ENCODE measurements at places on chromosomes 13 and 19. TPM values are rescaled to one million over a fixed set of nuclear protein-coding genes. Genes with fewer than 3 reads are reported as not detected.
A peak's percentile ranks its signal among the peaks of the same experiment; 100 is the strongest.

GRCh38 chr13:113499936-113500335 is 9.4 kb upstream of the DCUN1D2 start:
- no peak for DNase-seq
- H3K27me3 ChIP-seq: no peaks in the 10 kb centered on the region
- H3K36me3 ChIP-seq: peaks cover 27% of the 10 kb centered on the region
- H3K27ac ChIP-seq: no peak overlapping the region
- no peak overlapping the region for H3K4me3 ChIP-seq

GRCh38 chr19:6062274-6062673 is 48.0 kb downstream of the RFX2 start:
- DNase-seq: peak; percentile 81
- H3K27me3 ChIP-seq: no peaks in the 10 kb centered on the region
- peak overlapping the region; percentile 64 for H3K27ac ChIP-seq
- H3K4me1 ChIP-seq: peaks cover 60% of the 10 kb centered on the region
- H3K4me3 ChIP-seq: no peak overlapping the region

- H3K36me3 ChIP-seq: no peaks in the 10 kb centered on the region
- no peak overlapping the region for H3K27ac ChIP-seq
- H3K4me1 ChIP-seq: no peaks in the 10 kb centered on the region
- H3K27me3 ChIP-seq: peaks cover 11% of the 10 kb centered on the region
- no peak for DNase-seq
- no peak overlapping the region for H3K4me3 ChIP-seq
Observed at GRCh38 chr13:26861941-26862340, 101.4 kb upstream of the GPR12 start.

GRCh38 chr13:64482373-64482772 is 2747.8 kb downstream of the PCDH9 start:
- no peaks in the 10 kb centered on the region for H3K27me3 ChIP-seq
- H3K4me3 ChIP-seq: no peak overlapping the region
- H3K27ac ChIP-seq: no peak overlapping the region

GRCh38 chr19:5627395-5627904 is 4.6 kb downstream of the SAFB start:
- peak; percentile 75 for DNase-seq
- no peaks in the 10 kb centered on the region for H3K27me3 ChIP-seq
- peaks cover 72% of the 10 kb centered on the region for H3K4me1 ChIP-seq

DNA sequence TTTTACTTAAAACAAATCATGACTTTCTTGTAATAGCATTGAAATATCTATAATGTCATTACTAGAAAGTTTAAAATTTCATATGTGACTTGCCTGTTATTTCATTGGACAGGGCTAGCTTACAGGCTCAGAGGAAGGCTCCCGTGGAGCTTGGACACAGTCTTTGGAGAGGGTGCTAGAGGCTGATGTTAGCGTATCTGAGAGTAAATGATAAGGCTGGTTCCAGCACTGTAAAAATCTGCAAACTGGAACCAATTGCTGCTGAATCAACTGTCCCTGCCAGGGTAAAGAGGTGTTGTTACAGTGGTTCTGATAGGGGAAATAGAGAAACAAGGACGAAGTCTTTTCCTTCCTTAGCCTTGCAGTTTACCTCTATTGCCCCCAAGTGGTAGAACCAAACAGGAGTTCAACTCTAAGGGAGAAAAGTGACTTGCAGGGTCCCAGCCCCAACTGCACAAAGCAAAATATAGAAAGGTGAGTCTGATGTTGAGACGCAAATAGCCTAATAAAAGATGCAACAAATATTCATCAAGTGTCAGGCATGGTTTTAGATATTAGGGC is 901.7 kb downstream of the DIAPH3 start:
- H3K36me3 ChIP-seq: no peaks in the 10 kb centered on the region
- no peaks in the 10 kb centered on the region for H3K27me3 ChIP-seq
- DNase-seq: no peak
- no peaks in the 10 kb centered on the region for H3K4me1 ChIP-seq

GRCh38 chr19:29967623-29968022 is 25.6 kb downstream of the URI1 start:
- no peak overlapping the region for H3K4me3 ChIP-seq
- H3K27ac ChIP-seq: no peak overlapping the region
- peaks cover 82% of the 10 kb centered on the region for H3K4me1 ChIP-seq
- H3K36me3 ChIP-seq: peaks cover 3% of the 10 kb centered on the region
- no peaks in the 10 kb centered on the region for H3K27me3 ChIP-seq

DNA sequence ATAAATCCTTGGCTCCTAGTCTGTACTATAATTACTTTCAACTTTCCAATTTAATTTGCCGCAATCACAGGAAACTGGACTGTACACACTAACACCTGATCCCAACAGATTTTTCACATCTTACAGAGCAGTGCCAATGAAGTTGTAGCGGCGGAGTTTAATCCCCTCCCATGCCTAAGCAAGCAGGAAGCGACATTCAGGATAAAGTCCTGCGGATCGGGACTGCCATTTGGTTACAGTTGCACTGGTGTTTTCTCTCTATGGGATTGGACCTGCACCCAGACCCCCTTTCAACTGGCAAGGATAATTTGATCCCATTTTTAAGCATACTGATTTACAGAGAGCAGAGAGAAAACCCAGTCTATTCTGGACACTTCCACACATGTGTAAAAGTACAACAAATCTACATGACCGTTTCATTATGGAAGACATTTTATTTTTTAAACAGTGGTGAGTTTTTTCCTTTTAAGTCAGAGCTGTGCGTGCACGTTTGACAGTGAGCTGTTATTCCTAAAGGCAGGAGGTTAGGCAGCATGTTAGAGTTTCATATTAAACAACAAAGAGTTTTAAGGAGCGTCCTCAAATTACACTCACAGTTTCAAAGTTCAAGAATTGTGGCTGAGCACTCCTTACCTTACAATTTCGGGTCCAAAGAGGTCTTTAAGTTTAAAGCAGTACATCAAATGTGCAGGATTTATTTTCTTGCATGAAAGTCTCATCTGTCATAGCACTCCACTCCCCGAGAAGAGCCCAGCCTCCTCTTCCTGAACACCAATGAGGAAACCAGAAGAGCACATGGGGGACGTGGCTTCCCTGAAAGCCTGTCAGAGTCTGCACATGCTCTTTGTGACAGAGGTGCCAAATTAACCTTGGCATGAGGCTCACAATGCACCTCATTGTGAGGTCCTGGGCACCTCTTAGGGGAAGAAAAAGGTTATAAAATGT is 141.6 kb upstream of the RFC3 start:
- H3K27ac ChIP-seq: no peak overlapping the region
- DNase-seq: peak; percentile 12
- H3K27me3 ChIP-seq: peaks cover 7% of the 10 kb centered on the region
- H3K4me3 ChIP-seq: no peak overlapping the region
- peaks cover 20% of the 10 kb centered on the region for H3K4me1 ChIP-seq

GRCh38 chr19:48493718-48494401 is 17.8 kb downstream of the LMTK3 start:
- H3K4me3 ChIP-seq: peak overlapping the region; percentile 67
- no peak overlapping the region for H3K27ac ChIP-seq
- H3K27me3 ChIP-seq: peaks cover 24% of the 10 kb centered on the region

GRCh38 chr13:48603375-48603774 is 50.4 kb upstream of the CYSLTR2 start:
- DNase-seq: no peak
- no peak overlapping the region for H3K27ac ChIP-seq
- H3K36me3 ChIP-seq: no peaks in the 10 kb centered on the region
- peaks cover 2% of the 10 kb centered on the region for H3K27me3 ChIP-seq

GRCh38 chr19:39335168-39335548 is 685 bp downstream of the GMFG start:
- peaks cover 52% of the 10 kb centered on the region for H3K4me1 ChIP-seq
- peak overlapping the region; percentile 99 for H3K27ac ChIP-seq
- H3K4me3 ChIP-seq: peak overlapping the region; percentile 97
- peak; percentile 63 for DNase-seq

GRCh38 chr13:31456056-31456455 is 256.3 kb downstream of the B3GLCT start:
- H3K4me3 ChIP-seq: no peak overlapping the region
- no peak for DNase-seq
- no peaks in the 10 kb centered on the region for H3K36me3 ChIP-seq
- peaks cover 2% of the 10 kb centered on the region for H3K27me3 ChIP-seq
- H3K27ac ChIP-seq: no peak overlapping the region
- H3K4me1 ChIP-seq: no peaks in the 10 kb centered on the region

- H3K4me1 ChIP-seq: peaks cover 36% of the 10 kb centered on the region
- peak; percentile 70 for DNase-seq
- H3K36me3 ChIP-seq: peaks cover 17% of the 10 kb centered on the region
- no peaks in the 10 kb centered on the region for H3K27me3 ChIP-seq
- H3K4me3 ChIP-seq: peak overlapping the region; percentile 86
Observed at GRCh38 chr19:15378534-15379082, 979 bp downstream of the AKAP8 start.

DNA sequence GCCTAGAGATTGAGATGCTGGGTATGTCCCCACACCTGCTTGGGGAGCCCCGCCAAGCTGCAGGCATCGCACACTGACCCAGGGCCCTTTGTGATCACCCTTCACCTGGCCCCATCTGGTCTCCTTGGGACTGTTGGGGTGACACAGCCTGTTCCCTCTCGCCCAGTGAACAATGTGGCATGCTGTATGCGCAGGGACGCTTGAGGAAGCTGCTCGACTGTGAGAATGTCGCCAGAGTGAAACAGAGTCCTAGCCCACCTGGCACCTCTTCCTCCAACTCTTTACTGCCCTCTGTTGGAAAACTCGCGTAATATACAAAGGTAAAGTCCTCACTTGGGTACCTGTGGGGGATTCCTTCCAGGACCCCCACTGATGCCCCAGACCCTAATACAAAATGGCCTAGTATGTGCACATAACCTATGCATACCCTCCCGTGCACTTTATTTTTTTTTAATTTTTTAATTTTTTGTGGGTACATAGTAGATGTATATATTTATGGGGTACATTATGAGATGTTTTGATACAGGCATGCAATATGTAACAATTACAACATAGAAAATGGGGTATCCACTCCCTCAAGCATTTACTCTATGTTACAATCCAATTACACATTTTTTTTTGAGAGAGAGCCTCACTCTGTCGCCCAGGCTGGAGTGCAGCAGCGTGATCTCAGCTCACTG is 9.0 kb downstream of the BLOC1S3 start:
- H3K36me3 ChIP-seq: no peaks in the 10 kb centered on the region
- H3K27me3 ChIP-seq: no peaks in the 10 kb centered on the region
- H3K27ac ChIP-seq: no peak overlapping the region
- H3K4me1 ChIP-seq: peaks cover 5% of the 10 kb centered on the region

DNA sequence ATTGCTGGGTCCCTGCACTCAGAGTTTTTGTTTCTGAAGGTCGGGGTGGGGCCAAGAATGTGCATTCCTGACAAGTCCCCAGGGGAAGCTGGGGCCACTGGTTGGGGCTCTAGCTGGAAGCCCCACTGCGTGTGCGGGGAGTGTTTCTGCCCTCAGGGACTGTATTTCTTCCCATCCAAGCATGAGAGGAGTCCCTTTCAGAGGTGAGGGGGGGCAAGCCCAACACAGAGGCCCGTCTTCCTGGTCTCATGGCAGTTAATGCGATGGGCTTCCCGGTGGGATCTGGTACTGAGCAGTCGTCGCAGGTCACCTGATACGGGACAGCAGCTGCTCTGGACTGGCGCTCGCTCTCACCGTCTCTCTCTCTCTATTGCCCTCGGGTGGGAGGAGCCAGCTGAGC is 50.4 kb downstream of the GPR12 start:
- no peak overlapping the region for H3K27ac ChIP-seq
- H3K4me3 ChIP-seq: no peak overlapping the region
- H3K27me3 ChIP-seq: no peaks in the 10 kb centered on the region
- no peak for DNase-seq
- H3K4me1 ChIP-seq: peaks cover 7% of the 10 kb centered on the region

DNA sequence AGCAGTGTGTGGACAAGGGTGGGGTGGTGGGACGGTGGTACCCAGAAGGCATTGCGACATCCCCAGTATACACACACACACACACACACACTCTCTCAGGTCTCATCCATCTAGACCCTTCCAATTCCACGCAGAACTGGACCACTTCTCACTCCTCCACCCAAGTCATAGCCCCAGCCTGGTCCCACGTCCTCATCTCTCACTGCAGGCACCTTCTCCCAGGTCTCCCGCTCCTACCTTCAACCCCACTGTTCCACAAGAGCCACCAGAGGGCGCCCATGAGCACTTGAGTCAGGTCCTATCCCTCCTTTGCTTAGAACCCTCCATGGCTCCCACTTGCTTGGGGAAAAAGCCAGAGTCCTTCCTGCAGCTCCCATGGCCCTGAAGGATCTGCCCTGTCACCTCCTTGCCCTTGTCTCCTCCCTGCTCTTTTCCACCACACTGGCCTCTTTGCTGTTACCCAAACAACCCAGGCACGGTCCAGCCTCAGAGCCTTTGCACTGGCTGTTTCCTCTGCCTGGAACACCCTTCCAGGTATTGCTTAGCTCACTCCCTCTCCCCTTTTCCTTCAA is 62.6 kb downstream of the IER2 start:
- H3K27ac ChIP-seq: no peak overlapping the region
- peak; percentile 86 for DNase-seq
- H3K4me3 ChIP-seq: no peak overlapping the region
- H3K27me3 ChIP-seq: no peaks in the 10 kb centered on the region

GRCh38 chr19:13408889-13409518 is 97.3 kb downstream of the CACNA1A start:
- H3K27me3 ChIP-seq: peaks cover 11% of the 10 kb centered on the region
- no peak overlapping the region for H3K4me3 ChIP-seq
- no peak overlapping the region for H3K27ac ChIP-seq
- H3K4me1 ChIP-seq: no peaks in the 10 kb centered on the region
- no peaks in the 10 kb centered on the region for H3K36me3 ChIP-seq
- DNase-seq: no peak

DNA sequence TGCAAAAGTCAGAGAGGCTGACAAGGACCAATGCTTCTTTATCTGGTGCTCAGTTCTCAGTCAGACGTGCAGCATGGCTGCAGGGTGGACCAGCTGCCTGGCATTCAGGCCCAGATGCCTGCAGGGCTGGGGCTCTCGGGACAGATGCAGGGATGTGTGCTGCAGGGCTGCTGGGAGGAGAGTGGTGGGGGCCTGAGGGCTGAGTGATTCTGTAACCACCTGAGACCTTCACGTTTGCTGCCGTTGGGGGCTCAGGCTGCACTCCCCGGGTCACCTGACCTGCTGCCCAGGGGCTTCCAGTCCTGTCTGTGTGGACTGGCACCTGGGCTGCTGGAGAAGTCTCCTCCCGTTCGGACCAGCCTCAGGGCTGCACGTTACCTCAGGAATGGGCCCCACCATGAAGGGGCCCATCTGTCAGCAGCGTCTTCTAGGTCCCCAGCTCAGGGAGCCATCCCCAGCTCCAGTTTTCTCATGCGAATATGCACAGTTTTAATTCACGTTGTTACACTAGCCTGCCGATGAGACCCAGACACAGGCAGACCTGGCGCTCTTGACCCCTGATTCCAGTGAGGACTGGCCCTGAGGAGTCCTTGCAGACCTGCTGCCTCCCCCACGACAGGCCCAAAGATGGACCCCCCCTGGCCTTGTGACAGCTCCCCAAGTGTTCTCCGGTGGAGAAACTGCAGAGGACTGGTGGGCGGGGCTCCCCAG is 16.9 kb downstream of the KCTD15 start:
- DNase-seq: no peak
- no peak overlapping the region for H3K27ac ChIP-seq
- peaks cover 5% of the 10 kb centered on the region for H3K27me3 ChIP-seq
- H3K4me1 ChIP-seq: no peaks in the 10 kb centered on the region
- H3K4me3 ChIP-seq: no peak overlapping the region
- no peaks in the 10 kb centered on the region for H3K36me3 ChIP-seq

The SMAD9 gene
- 0.11 TPM for total RNA-seq

The DCT gene
- 0.07 TPM for total RNA-seq

The PLPPR3 gene
- total RNA-seq: not detected

The PPM1N gene
- total RNA-seq: 3.7 TPM

The CKM gene
- not detected for total RNA-seq

The CCDC70 gene
- 0.72 TPM for total RNA-seq

The GRAMD1A gene
- 134 TPM for total RNA-seq
